Testis (tissue), 5 donors: ENCODE measurements at places on chromosomes 7 and 10. TPM values are rescaled to one million over a fixed set of nuclear protein-coding genes. Genes with fewer than 3 reads are reported as not detected.

DNA sequence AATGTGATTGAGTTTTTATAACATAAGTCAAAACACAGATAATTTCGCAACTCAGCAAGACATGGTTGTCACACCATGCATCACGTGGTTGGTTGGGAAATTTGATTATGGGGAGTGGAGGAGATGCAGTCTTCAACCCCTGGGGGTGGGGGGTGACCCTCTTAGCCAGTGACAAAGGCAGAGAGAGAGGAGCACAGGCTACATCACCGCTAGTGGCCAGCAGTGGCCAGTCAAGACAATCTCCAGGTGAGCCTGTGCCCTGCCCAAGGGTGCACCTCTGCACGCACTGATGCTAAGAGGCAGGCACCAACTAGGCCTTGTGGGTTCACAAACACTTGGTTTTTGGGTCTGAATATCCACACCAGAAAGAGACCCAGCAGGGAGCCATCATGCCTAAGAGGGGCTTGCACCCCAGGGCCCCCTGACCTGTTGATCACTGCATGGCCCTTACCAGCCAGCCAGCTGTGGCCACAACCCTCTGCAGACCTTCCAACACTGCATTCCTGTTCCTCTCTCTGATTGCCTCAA, 244.4 kb downstream of the FANK1 start:
- no peaks in the 10 kb centered on the region for H3K27me3 ChIP-seq
- no peaks in the 10 kb centered on the region for H3K36me3 ChIP-seq
- no peak for DNase-seq

GRCh38 chr7:137658190-137658900, 188.4 kb downstream of the DGKI start:
- H3K4me3 ChIP-seq, result no peak overlapping the region
- H3K27me3 ChIP-seq, result no peaks in the 10 kb centered on the region

DNA sequence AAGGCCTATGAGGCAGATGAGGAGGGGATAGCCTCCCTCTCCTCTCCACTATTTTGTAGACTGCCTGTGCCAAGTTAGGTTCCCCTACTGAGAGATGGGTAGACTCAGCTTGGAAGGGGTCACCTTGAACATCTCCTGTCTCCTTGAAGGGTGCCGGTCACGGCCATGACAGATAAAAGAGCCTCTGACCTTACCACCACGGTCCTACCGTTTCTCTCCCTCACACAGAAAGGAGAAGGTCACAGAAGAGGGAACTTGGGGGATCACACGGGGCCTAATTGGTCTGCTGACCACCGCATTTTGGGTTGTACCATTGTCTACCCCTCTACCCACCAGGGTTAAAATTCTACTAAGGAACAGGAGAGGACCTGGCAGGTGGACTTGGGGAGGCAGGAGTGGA, 17.0 kb downstream of the PRSS2 start:
- no peaks in the 10 kb centered on the region for H3K27me3 ChIP-seq
- peak overlapping the region; percentile 68 for H3K27ac ChIP-seq
- H3K36me3 ChIP-seq, result no peaks in the 10 kb centered on the region
- no peak overlapping the region for H3K4me3 ChIP-seq

GRCh38 chr10:4663162-4663992, 162.6 kb upstream of the AKR1E2 start:
- H3K4me3 ChIP-seq, result no peak overlapping the region
- H3K36me3 ChIP-seq, result no peaks in the 10 kb centered on the region
- H3K4me1 ChIP-seq, result peaks cover 8% of the 10 kb centered on the region

- H3K36me3 ChIP-seq, result no peaks in the 10 kb centered on the region
- H3K27ac ChIP-seq, result no peak overlapping the region
- H3K4me3 ChIP-seq, result no peak overlapping the region
- H3K27me3 ChIP-seq, result no peaks in the 10 kb centered on the region
- no peak for DNase-seq
Observed at GRCh38 chr7:30561389-30561788, 33.3 kb upstream of the GARS1 start.

DNA sequence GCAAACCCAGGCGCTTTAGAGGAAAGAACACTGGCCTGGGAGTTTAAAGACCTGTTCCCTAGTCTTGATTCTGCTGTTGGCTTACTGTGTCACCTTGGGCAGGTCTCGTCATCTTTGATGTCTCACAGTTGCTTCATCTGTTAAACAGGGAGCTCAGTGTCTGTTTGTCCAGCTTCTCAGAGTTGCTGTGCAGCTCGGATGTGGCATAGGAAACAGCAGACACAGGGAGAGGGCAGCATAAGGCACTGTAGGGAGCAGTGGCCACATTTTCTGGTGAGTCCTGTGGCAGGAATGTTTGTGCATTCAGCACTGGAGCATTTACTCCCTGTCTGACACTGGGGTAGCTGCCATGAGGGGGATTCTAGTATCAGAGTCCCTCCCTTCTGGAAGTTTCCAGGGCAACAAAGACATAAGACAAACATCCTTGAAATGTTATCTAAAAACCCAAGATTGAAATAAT, 2.0 kb downstream of the REPIN1 start:
- no peaks in the 10 kb centered on the region for H3K27me3 ChIP-seq
- H3K27ac ChIP-seq, result no peak overlapping the region
- no peaks in the 10 kb centered on the region for H3K36me3 ChIP-seq
- peaks cover 19% of the 10 kb centered on the region for H3K4me1 ChIP-seq
- no peak overlapping the region for H3K4me3 ChIP-seq

GRCh38 chr7:129635300-129636029, 23.9 kb downstream of the NRF1 start:
- H3K36me3 ChIP-seq, result no peaks in the 10 kb centered on the region
- no peak overlapping the region for H3K4me3 ChIP-seq
- no peak overlapping the region for H3K27ac ChIP-seq

DNA sequence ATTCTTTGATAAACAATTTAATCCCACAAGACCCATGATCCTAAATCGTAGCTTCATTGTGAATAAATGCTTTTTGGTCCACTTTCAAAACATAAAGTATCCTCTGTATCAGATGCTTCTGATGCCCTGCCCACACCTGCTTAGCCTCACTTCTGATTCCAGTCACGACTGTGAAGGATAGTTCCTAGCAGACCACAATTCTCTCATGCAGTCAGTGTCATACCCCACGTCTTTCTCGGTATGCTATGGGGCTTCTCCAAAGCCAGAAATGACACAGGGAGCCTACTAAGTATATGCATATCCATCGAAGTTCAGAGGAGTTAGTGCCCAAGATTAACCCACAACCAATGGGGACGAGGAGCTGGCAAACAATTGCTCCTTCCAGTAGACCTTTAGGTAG, 27.6 kb upstream of the CTNNA3 start:
- H3K4me3 ChIP-seq, result no peak overlapping the region
- no peak for DNase-seq
- H3K36me3 ChIP-seq, result no peaks in the 10 kb centered on the region
- H3K27me3 ChIP-seq, result no peaks in the 10 kb centered on the region

OPN4 gene
- not detected for total RNA-seq

GRCh38 chr10:99852481-99853213, 70.2 kb downstream of the ABCC2 start:
- DNase-seq, result no peak
- no peak overlapping the region for H3K4me3 ChIP-seq
- H3K27ac ChIP-seq, result no peak overlapping the region
- no peaks in the 10 kb centered on the region for H3K27me3 ChIP-seq

AGR3 gene
- not detected for total RNA-seq

GRCh38 chr10:75435291-75435690, 3.9 kb downstream of the LRMDA start:
- DNase-seq, result no peak
- H3K4me1 ChIP-seq, result peaks cover 12% of the 10 kb centered on the region
- H3K36me3 ChIP-seq, result no peaks in the 10 kb centered on the region
- no peak overlapping the region for H3K27ac ChIP-seq
- H3K4me3 ChIP-seq, result no peak overlapping the region

DNA sequence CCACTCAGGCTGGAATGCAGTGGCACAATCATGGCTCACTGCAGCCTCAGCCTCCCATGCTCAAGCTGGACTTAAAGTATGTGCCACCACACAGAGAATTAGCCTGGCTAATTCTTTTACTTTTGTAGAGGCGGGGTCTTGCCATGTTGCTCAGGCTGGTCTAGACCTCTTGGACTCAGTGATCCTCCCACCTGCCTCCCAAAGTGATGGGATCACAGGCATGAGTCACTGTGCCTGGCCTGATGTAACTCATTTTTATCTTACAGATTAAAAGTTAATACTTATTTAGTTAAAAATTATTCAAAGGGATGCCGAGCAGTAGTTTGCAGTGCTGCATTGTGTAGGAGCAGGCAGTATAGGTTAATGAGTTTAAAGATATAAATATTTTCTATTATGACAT, 12.6 kb upstream of the PLXDC2 start:
- H3K4me1 ChIP-seq, result no peaks in the 10 kb centered on the region
- H3K4me3 ChIP-seq, result no peak overlapping the region
- DNase-seq, result no peak

GRCh38 chr10:22324893-22325271, 4.0 kb downstream of the BMI1 start:
- no peaks in the 10 kb centered on the region for H3K27me3 ChIP-seq
- DNase-seq, result no peak
- H3K4me1 ChIP-seq, result peaks cover 27% of the 10 kb centered on the region
- no peaks in the 10 kb centered on the region for H3K36me3 ChIP-seq
- H3K4me3 ChIP-seq, result peak overlapping the region; percentile 62

- no peak overlapping the region for H3K4me3 ChIP-seq
- no peaks in the 10 kb centered on the region for H3K27me3 ChIP-seq
- no peaks in the 10 kb centered on the region for H3K4me1 ChIP-seq
Observed at GRCh38 chr7:81210137-81211064, 291.6 kb upstream of the SEMA3C start.

GRCh38 chr10:62498271-62498670, 124.1 kb downstream of the ZNF365 start:
- H3K36me3 ChIP-seq, result no peaks in the 10 kb centered on the region
- H3K27me3 ChIP-seq, result no peaks in the 10 kb centered on the region
- no peak for DNase-seq

DNA sequence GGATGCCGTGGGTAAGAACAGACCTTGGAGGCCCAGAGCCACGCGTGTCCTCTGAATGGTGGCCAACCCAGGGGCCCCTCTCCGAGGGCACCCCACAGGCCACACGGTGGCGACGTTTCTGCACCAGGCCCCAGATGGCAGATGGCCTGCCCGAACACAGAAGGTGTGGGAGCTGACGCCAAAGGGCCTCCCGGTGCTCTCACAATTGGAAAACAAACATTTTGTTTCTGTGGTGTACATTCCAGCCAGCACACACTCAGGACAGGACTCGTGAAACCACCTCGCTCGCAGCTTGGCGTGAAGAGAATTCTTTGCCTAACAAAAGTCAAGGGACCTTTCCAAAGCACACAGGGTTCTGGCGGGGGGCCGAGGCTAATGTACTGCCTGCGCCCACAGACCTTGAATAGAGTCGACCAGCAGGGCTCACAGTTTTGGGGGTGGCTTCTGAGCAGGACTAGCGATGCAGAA, 112.1 kb downstream of the FAM53B start:
- no peaks in the 10 kb centered on the region for H3K27me3 ChIP-seq
- peak overlapping the region; percentile 82 for H3K27ac ChIP-seq
- H3K4me3 ChIP-seq, result no peak overlapping the region
- H3K36me3 ChIP-seq, result no peaks in the 10 kb centered on the region
- DNase-seq, result peak; percentile 82

GRCh38 chr7:137454246-137454724, 110.8 kb upstream of the PTN start:
- no peaks in the 10 kb centered on the region for H3K4me1 ChIP-seq
- no peak for DNase-seq
- H3K4me3 ChIP-seq, result no peak overlapping the region
- H3K36me3 ChIP-seq, result no peaks in the 10 kb centered on the region
- H3K27me3 ChIP-seq, result no peaks in the 10 kb centered on the region

- DNase-seq, result peak; percentile 76
- H3K36me3 ChIP-seq, result no peaks in the 10 kb centered on the region
- H3K4me3 ChIP-seq, result no peak overlapping the region
- H3K27ac ChIP-seq, result peak overlapping the region; percentile 19
- H3K4me1 ChIP-seq, result no peaks in the 10 kb centered on the region
- no peaks in the 10 kb centered on the region for H3K27me3 ChIP-seq
Observed at GRCh38 chr10:132272231-132272971, 35.3 kb downstream of the STK32C start.

DNA sequence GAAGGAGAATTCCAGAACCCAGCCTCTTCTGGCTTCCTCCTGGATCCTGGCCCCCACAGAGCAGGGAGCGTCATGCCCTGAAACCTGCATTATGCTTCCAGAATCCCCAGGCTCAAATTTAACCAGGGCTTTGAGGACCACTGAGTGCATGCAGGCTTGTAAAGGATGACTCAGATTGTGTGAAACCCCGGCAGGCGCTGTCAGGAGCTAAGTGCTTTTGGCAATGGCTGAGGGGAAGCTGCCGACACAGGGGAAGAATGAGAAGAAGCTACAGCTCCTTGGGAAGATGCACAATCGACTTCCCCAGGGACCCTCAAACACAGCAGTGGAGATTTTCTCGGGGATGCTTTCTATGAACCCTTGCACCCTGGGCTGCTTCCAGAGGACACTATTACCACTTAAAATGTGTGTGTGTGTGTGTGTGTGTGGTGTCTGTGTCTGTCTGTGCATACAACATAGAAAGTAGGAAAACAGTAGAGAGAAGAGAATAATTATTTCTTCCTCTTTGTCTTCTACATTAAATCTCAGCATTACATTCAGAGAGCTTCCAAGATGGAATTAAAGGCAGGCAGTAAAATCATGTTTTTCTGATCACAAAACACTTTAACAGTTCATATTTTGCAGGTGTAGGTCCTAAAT, 183.5 kb upstream of the INHBA start:
- no peaks in the 10 kb centered on the region for H3K27me3 ChIP-seq
- H3K4me3 ChIP-seq, result no peak overlapping the region
- DNase-seq, result no peak
- H3K36me3 ChIP-seq, result no peaks in the 10 kb centered on the region
- no peak overlapping the region for H3K27ac ChIP-seq
- H3K4me1 ChIP-seq, result peaks cover 16% of the 10 kb centered on the region

DNA sequence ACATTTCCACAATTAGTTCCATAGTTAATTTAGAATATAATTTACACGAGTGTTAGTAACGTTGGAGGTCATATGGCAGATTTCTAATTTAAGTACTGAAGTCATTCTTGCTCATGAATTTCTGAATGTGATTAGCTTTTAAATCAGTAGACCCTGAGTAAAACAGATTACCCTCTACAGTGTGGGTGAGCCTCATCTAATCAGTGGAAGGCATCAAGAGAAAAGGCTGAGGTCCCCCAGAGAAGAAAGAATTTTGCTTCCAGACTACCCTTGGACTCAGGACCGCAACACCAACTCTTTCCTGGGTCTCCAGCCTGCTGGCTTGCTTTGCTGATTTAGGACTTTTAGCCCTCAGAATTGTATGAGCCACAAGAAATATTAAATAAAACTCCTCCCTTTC, 33.2 kb downstream of the IFT22 start:
- no peak overlapping the region for H3K4me3 ChIP-seq
- H3K27me3 ChIP-seq, result no peaks in the 10 kb centered on the region
- H3K4me1 ChIP-seq, result no peaks in the 10 kb centered on the region
- no peak for DNase-seq

PSD gene
- total RNA-seq, result 22.0 TPM

EFCAB10 gene
- 9.8 TPM for total RNA-seq

DNA sequence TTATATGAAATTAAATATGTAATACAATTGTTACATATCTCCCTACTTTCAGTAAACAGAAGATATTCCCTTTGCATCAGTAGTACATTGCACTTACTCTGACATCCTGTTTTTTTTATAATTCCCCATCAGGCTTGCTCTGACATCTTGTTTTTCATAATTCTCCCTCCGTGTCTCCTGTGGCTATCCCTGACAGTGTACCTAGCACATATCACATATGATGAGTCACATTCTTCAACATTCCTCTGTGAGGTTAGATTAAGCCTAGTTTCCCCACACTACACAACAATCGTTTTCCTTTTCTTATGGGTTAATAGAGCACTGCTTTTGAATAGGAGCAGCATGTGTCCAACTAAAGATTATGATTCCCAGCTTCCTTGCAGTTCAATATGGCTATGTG, 250.6 kb upstream of the NPVF start:
- no peaks in the 10 kb centered on the region for H3K36me3 ChIP-seq
- DNase-seq, result no peak
- H3K27me3 ChIP-seq, result no peaks in the 10 kb centered on the region

SUN3 gene
- total RNA-seq, result 29.1 TPM

PRKG1 gene
- total RNA-seq, result 12.5 TPM

PNLIPRP1 gene
- not detected for total RNA-seq
